Stimulated activated CD8-positive, alpha-beta memory T cell treated with anti-CD3 and anti-CD28 coated beads, Interleukin-2, amount 100 ng/mL, for 1 hour (primary cell): ENCODE measurements at places on chromosomes 2 and 18.

DNA sequence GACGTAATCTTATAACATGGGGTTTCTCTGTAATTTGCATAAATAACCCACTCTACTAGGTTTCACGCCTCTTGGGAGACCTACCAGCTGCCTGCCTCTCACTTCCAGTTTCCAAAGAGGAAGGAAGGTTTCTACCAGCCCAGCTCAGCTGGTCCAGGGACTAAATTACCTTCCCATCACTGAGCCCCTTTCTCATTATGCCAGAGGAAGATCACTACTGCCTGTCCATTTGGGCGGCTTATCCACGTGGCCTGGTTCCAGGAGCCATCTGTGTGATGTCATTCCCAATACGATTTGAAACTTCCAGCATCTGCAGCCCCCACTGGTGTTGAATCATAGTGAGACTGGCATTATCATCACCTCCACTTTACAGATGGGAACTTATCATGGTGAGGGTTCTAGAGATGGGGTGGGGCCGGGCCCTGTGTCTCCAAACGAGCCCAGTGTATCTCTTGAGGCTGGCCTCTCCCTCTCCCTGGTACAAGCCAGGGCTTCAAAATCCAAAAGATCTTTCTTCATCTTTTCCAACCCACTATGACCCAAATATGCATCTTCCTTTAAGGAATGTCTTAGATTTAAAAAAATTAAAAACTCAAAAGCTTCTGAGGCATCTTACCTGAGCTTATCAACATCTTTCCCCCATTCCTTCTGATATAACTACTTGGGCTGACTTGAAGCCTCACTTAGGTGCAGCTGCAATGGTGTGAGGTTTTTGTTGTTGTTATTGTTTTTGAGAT is 140.8 kb downstream of the DDX1 start:
- DNase-seq, result no peak

DNA sequence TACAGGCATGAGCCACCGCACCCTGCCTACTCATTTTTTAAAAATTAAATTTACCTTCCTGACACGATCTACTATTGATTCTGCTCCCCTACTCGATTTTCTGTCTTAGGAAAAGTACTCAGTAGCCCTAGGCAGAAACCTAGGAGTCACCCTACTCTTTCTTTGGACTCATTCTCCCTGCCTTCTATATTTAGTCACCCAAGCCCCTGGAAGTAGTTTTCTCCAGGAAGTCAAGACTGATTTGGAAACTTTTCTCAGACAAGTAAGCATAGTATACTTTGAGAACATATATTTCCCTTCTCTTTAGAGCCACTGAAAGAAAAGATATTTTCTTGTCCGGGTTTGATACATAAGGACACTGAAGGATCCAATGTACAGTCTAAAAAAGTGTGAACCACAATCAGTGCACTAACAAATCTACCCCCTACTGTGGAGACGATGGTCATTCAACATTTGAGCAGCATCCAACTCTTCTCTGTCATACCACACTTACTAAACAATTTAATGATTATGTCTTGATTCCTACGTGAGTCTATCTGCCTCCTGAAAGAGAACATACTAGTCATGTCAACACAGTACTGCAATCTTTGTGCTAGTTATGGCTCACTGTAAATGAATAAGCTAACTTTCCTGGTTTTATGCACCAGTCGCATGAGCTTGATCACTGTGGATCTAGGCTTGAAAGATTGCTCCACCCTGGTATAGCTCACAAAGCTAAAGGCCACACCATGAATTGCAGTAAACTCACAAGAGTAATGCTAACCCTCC is 19.8 kb downstream of the YWHAQ start:
- DNase-seq, result no peak

DNA sequence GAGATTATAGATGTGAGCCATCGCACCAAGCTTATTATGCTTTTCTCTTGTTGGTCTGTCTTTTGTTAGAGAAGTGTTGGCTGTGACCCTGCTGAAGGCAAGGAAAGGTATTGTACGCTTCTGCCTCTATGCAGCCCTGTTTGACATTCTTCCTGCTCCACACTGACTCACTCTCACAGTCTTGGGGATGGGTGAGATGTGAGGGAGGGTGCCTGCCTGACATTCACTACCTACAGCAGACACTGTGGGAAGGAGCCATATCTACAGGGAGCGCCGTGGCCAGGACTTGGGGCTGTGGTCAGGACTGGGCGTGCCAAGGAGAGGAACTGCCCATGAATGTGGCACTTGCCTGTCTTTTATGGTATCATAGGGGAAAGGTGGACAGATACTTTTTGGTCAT is 43.9 kb upstream of the FHL2 start:
- DNase-seq, result no peak

DNA sequence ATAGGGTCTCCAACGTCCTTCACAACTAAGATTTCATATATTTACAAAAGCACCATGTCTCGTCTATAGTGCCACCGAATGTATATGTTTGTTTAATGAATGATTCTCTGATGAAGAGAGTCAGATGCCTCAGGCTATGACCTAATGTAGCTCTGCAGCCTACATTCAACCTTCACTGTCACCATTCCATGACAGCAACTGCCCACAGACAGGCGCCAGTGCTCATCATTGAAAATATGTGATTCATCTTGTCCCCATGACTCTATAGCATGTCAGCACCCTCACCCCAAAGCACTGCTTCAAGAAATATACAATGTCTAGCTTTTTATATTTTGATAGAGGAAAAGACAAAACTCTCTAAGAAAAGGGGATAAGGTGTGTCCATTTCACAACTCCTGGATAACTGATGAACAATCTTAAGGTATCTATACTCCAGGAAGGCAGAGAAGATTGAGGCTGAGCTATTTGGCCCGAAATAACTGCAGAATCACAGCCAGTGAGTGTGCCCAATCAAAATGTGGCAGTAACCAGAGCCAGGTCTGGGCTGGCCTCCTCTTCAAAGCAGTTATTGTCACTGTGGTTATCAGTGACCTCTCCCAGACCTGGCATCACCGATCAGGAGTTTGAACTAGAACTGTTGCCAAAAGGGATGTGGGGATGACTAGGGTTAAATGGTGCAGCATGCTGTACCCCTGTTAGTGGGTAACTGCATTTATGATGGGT is 246.6 kb downstream of the SETBP1 start:
- DNase-seq, result no peak

DNA sequence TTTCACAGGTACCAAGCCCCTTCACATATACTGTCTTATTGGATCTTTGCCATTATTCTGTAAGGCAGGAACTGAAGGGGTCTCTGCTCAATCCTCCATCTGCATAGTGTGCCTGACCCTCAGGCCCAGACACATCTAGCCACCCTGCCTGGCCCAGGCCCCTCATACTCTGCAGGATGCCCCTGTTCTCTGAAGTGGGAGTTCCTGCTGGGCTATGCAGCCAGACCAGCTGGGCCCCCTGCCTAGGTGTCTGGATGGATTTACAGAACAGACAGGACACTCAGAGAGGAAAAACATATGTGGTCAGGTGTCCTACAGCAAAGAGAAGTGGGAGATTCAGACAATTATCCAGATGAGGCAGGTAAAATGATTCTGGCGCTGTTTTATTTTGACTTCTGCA is 42.0 kb downstream of the SLC4A5 start:
- DNase-seq, result no peak

DNA sequence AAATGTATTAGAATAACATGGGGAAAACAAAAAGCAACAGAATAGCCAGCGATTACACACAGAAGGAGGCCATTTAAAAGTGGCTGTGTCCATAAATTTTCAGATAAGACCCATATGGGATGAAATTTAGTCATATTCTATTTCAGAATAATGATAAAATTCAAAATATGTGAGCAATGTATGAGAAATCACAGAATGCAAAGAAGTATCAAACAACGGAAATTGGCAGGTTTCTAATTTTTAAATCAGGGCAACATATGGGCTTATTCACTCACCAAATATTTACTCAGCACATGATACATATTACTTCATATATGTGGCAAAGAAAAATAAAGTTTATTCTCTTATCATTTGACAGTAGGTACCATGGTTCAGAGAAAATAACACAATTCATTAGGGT is 208.5 kb downstream of the GRB14 start:
- DNase-seq, result no peak

DNA sequence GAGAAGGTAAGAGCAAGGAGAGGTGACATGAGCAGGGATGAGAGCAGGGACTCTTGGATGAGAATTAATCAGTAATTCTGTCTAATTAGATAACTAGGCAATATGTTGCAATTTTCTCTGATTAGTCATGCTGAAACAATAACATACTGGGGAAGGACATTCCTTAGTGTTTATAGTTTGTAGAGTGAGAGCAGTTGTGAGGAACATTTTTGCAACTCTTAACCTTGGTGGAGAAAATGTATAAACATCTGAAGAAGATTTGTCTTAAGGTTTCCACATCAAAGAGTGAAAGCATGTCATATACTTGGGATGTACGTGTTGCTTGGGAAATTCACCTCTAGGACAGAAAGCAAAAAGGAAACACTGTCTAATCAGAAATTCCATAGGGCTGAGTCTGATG is 955.4 kb upstream of the FANCL start:
- no peak for DNase-seq

DNA sequence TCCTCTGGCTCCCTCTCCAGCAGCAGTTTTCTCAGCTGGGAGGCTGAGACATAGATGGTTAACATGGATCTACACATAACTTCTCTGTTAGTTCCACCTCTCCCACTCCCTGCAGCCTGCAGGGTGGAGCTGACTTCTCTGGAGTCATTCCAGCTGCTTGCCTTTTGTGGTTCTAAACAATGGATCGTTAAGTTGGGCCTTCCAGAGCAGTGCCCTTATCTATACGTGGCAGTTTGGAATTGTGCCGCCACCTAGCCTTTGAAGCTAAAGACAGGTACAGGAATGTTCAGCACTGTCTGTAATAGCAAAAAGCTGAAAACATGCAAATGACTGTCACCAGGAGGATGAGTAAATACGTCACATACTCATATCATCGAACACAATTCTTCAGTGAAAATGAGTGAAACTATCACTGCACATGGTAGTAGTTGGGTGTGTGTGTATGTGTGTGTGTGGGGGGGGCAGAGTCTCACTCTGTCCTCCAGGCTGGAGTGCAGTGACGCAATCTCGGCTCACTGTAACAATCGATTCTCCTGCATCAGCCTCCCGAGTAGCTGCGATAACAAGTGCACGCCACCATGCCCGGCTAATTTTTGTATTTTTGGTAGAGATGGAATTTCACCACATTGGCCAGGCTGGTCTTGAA is 50.3 kb downstream of the SH2D6 start:
- DNase-seq, result no peak

DNA sequence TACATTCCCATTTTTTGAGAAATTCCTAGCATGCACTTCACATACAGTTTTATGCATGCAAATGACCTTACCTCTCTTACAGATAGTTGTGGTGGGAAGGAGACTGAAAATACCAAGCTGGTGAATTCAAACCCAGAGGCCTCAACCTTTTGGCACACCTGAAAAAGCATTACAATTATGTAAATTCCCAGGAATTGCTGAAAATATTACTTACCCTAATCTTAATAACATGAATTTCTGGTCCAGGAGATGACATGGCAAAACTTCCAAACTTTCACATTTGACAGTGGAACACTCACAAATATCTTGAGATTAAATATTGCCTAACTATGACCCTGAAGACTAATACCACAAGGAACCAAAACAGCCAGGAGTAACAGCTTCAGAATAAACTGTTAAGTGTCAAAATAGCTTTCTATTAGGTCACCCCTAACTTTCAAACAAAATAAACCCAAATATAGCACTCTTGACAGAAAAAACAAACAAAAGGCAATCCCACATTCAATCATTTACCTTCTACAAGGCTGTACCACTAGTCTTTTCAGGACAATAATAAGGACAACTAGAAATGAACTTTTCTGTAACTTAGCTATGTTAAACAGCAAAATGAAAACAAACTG is 10.9 kb upstream of the PEX13 start:
- DNase-seq, result no peak

- no peak for DNase-seq
Measured at GRCh38 chr18:23183411-23184150, 48.3 kb downstream of the CABLES1 start.

DNA sequence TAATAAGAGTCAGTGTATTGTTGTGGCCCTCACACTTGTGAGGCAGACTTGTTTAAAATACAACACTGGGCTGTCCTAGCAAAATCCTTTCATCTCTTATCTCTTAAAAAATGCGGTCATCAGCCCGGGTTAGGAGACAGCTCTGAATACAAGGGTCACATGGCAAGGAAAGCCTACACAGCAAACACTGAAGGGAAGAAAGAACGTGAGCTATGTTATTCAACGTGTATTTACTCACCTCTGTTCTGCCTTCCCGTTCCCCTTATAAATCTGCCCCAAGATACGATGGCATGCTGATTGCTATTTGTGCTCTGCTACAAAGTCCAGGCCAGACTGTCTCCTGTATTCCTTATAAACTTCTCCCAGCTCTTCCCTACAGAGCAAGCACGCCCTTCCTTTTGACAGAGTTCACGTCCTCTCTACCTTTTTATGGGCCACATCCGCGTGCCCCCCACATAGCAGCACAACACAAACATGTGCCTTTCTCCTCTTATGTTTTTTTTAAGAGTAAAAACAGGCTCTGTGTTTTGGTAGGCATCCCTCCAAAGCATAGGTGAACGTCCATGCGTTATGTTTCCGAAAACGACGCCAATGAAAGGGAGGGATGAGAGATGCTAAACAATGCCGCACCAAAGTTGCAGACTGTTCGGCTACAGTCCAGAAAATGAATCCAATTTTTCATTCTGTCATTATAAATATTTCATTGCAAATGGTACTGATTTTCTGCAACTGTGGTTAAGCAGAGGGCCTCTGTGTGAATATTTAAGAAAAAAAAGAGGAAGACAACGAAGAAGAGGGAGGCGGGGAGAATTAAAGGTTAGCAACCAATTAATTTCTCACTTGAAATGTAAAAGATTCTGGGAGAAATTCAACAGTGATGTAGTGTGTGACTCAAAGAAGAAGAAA is 274.7 kb downstream of the ZNF521 start:
- DNase-seq, result no peak

- no peak for DNase-seq
Measured at GRCh38 chr18:37412829-37413228, 152.8 kb downstream of the CELF4 start.

- peak; percentile 85 for DNase-seq
Measured at GRCh38 chr2:200509612-200510433, at the start of gene KCTD18. TSS of gene KCTD18 (minus strand) at chr2:200510068. CDS start at chr2:200507016, 3,052 bp downstream.

GRCh38 chr18:64365106-64365505 is 216.2 kb upstream of the LINC00305 start:
- no peak for DNase-seq

- DNase-seq, result no peak
Measured at GRCh38 chr2:175599966-175600831, 401.9 kb downstream of the LNPK start.

GRCh38 chr2:223269386-223269785 is 217.4 kb downstream of the KCNE4 start:
- DNase-seq, result no peak

DNA sequence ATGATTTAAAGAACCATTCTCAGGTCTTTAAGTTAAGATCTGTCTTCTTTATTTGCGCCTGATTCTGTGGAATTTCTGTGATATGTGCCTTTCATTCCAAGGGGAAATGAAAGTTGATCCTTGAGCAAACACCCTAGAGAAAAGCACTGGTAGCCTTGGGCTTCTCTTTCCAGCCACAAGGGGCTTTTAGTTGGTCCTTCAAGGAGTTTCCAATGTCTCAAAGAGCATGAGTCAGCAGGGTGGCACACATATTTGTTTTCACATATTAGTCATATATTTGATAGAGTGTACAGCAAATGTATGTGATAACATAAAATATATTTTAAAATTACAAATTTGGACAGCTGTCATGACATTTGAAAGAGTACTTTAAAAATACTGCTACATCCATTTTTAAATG is 339.5 kb downstream of the TXNL1 start:
- DNase-seq, result no peak

GRCh38 chr2:43075054-43075593 is 151.3 kb downstream of the ZFP36L2 start:
- DNase-seq, result no peak

- no peak for DNase-seq
Measured at GRCh38 chr2:68659081-68659480, 15.7 kb downstream of the PROKR1 start.
